ENCODE measurements at places on chromosomes 7 and 10. TPM values are rescaled to one million over a fixed set of nuclear protein-coding genes. Genes with fewer than 3 reads are reported as not detected.

LRMDA gene
- total RNA-seq, result 2.2 TPM

GRCh38 chr10:16787361-16787791 is 29.8 kb downstream of the RSU1 start:
- DNase-seq, result no peak
- peaks cover under 1% of the 10 kb centered on the region for H3K4me1 ChIP-seq
- H3K4me3 ChIP-seq, result no peak overlapping the region
- H3K27me3 ChIP-seq, result no peaks in the 10 kb centered on the region

GRCh38 chr10:105026566-105026965 is 385.5 kb downstream of the SORCS3 start:
- DNase-seq, result no peak
- no peak overlapping the region for H3K4me3 ChIP-seq
- H3K36me3 ChIP-seq, result no peaks in the 10 kb centered on the region
- no peaks in the 10 kb centered on the region for H3K4me1 ChIP-seq

DNA sequence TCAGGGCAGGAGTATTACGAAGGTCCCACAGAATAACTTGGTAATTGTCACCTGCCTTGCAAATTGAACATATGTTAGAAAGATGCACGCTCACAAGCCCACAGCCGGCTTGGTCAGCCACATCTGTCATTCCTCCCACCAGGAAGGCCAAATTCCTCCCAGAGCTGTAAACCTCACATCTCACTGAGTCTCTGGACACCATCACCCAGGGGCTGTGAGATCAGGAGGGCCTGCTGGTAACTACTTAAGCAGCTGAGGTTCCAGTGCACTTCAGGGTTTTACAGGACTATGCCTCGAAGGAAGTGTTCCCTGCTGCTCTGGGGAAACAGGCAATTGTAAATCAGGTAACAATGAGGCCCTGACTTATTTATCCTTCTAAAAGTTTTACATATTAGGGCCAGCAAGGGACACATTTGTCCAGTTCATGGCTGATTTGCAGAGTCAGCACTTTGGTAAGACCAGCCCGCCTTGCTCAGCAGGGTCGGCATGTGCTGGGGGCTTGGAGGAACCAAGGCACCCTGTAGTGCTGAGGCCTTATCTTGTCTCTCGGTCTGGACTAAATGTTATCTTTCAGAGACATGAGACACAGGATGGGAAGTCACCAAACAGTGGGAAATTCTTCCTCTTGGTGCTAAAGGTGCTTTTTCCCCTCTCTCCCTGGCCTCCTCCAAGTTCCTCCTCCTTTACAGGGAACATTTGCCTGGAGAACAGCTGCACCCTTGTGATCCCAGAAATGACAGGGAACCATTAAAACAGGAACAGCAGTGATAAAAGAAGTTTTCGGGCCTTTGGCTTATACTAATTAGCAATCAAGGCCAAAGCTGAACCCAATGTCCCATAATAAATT is 34.3 kb downstream of the PYROXD2 start:
- no peaks in the 10 kb centered on the region for H3K36me3 ChIP-seq
- H3K4me3 ChIP-seq, result no peak overlapping the region
- no peaks in the 10 kb centered on the region for H3K27me3 ChIP-seq
- DNase-seq, result peak; percentile 11
- H3K27ac ChIP-seq, result no peak overlapping the region
- H3K4me1 ChIP-seq, result peaks cover 17% of the 10 kb centered on the region

GRCh38 chr7:36048141-36048901 is 104.7 kb upstream of the EEPD1 start:
- peaks cover 14% of the 10 kb centered on the region for H3K4me1 ChIP-seq
- peak; percentile 90 for DNase-seq
- no peaks in the 10 kb centered on the region for H3K36me3 ChIP-seq
- no peak overlapping the region for H3K4me3 ChIP-seq

GRCh38 chr7:93926800-93927199 is 5.3 kb downstream of the GNG11 start:
- peaks cover 9% of the 10 kb centered on the region for H3K36me3 ChIP-seq
- H3K4me1 ChIP-seq, result peaks cover 11% of the 10 kb centered on the region
- H3K27me3 ChIP-seq, result no peaks in the 10 kb centered on the region
- no peak for DNase-seq

GRCh38 chr10:126795318-126795717 is 109.9 kb upstream of the DOCK1 start:
- no peak overlapping the region for H3K4me3 ChIP-seq
- H3K27me3 ChIP-seq, result peaks cover 3% of the 10 kb centered on the region
- H3K4me1 ChIP-seq, result no peaks in the 10 kb centered on the region
